ENCODE measurements at places on chromosomes 11 and 22. TPM values are rescaled to one million over a fixed set of nuclear protein-coding genes. Genes with fewer than 3 reads are reported as not detected.
A peak's percentile ranks its signal among the peaks of the same experiment; 100 is the strongest.

DNA sequence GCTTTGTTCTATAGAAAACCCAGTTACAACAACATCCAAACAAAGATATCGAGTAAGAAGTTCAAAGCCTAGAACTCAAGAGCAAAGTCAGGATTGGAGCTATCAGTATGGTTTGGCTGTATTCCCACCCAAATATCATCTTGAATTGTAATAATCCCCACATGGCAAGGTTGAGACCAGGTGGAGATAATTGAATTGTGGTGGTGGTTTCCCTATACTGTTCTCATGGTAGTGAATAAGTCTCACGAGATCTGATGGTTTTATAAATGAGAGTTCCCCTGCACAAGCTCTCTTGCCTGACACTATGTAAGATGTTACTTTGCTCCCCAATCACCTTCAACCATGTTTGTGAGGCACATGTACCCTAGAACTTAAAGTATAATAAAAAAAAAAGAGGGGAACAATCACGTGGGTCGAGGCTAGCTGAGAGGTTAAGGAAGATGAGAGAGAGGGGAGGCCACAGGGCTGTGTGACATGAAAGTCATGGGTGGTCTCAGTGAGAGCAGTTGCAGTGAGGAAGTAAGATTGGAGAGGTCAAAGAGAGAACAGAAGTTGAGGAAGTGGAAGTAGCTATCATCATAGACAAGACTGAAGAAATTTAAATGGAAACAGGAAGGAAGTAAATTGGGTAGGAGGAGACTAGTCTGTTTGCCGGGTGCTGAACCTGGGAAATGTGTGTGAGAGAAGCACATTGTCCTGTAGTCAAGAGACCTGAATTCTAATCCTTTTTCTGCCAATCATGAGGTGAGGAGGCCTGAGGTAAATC, 80.1 kb upstream of the CD44 start:
- DNase-seq: peak; percentile 80

- no peak for DNase-seq
Observed at GRCh38 chr11:62004473-62004872, 37.0 kb upstream of the FTH1 start.

DNA sequence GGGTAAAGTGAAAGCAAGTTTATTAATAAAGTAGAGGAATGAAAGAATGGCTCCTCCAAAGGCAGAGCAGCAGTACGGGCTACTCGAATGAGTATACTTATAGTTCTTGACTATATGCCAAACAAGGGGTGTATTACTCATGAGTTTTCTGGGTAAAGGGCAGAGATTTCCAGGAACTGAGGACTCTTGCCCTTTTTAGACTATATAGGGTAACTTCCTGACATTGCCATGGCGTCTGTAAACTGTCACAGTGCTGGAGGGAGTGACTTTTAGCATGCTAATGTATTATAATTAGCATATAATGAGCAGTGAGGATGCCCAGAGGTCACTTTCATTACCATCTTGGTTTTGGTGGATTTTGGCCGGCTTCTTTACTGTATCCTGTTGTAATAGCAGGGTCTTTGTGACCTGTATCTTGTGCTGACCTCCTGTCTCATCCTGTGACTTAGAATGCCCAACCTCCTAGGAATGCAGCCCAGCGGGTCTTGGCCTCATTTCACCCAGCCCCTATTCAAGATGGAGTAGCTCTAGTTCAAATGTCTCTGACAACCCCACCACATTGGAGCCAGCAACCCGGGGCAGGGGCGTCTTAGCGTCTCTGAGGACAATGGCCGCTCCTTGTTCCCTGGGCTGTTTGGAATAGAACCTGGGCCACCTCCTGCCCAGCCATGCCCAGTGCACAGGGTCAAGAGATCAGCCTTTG, 34.9 kb upstream of the CD82 start:
- DNase-seq: peak; percentile 38

The OR51B2 gene
- total RNA-seq: not detected

The CCDC87 gene
- total RNA-seq: 0.22 TPM

- peak; percentile 79 for DNase-seq
Observed at GRCh38 chr11:65262381-65262680, 569 bp downstream of the POLA2 start.

The KRTAP5-10 gene
- not detected for total RNA-seq

DNA sequence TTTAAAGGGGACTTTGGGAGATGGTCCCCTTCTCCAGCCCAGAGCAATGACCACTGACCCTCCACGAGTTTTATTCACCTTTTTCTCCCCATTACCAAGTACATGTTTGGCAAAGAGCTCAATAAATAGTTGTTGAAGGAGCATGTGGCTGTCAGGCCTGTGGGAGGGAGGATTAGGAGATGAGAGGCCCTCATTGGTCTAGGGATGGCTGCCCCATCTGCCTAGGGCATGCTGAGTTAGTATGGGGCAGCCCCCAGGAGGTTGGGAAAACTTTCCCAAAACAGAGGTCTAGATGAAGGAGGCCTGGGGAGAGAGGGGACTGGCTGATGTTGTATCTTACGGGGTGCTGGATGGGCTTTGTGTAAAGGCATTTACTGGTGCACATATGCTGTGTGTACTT, 10.6 kb downstream of the MAFF start:
- DNase-seq: no peak

- peak; percentile 83 for DNase-seq
Observed at GRCh38 chr11:60915248-60915914, 1.4 kb downstream of the TMEM109 start.

GRCh38 chr11:75525433-75526191, at the start of gene GDPD5:
GDPD5 (minus strand) TSS chr11:75525941; CDS start chr11:75477735, 48,206 bp downstream.
- peak; percentile 96 for DNase-seq

DNA sequence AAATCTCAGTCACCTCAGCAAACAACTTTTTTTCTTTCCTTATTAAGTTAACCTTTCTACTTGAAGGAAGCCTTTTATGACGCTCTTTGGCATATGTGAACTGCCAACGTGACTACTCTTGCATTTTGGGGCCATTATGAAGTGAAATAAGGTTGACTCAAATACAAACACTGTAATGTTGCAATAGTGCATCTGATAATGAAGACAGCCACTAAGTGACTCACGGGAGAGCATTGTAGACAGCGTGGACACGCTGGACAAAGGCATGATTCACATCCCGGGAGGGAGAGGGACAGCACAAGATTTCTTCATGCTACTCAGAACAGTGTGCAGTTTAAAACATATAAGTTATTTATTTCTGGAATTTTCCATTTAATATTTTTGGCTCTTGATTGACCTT, 560.8 kb downstream of the ETS1 start:
- DNase-seq: no peak

DNA sequence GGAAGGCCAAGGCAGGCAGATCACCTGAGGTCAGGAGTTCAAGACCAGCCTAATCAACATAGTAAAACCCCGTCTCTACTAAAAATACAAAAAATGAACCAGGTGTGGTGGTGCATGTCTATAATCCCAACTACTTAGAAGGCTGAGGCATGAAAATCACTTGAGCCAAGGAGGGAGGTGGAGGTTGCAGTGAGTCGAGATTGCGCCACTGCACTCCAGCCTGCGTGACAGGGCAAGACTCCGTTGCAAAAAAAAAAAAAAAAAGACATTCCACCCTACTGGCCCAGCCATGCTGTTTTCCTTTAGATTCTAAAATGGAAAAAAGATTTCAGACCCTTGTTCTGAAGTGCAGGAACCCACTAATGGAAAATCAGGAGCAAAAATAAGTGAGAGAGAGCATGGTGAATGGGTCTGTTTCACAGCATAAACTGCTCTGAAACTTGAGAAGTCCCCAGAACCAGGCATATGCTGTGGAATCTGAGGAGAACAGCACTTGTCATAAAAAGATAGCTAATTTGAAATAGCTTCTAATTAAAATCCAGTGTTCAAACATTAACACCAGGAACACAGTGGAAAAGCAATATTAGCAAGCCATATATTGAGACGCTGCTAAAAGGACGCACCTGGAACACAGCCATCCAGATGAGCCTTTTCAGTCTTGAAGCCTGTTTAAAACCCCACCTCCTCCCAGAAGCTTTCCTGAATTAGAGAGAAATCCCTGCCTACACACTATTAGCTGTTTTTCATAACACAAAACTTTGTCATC, 66.3 kb upstream of the CHRM4 start:
- no peak for DNase-seq

GRCh38 chr11:22711880-22712279, 45.5 kb downstream of the GAS2 start:
- no peak for DNase-seq

DNA sequence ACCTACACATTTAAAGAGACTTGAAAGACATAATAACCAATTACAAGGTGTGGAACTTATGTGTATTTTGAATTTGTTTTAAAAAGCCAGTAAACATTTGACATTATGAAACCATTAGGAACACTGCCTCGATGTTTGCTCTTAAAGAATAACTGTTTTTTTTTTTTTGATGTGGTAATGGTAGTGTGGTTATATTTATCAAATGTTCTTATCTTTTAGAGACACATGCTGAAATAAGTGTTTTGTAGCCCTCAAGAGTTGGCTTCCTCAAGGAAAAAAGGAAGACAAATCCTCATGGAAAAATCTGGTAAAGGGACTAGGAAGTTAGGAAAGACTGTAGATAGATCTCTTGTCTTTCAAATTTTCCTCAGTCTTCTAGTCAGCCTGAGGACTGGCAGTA, 2.2 kb upstream of the ABTB2 start:
- DNase-seq: no peak

GRCh38 chr22:17336061-17336460, 33.2 kb upstream of the CECR2 start:
- peak; percentile 79 for DNase-seq

GRCh38 chr22:31615940-31616314, 46.1 kb downstream of the PISD start:
- DNase-seq: no peak

DNA sequence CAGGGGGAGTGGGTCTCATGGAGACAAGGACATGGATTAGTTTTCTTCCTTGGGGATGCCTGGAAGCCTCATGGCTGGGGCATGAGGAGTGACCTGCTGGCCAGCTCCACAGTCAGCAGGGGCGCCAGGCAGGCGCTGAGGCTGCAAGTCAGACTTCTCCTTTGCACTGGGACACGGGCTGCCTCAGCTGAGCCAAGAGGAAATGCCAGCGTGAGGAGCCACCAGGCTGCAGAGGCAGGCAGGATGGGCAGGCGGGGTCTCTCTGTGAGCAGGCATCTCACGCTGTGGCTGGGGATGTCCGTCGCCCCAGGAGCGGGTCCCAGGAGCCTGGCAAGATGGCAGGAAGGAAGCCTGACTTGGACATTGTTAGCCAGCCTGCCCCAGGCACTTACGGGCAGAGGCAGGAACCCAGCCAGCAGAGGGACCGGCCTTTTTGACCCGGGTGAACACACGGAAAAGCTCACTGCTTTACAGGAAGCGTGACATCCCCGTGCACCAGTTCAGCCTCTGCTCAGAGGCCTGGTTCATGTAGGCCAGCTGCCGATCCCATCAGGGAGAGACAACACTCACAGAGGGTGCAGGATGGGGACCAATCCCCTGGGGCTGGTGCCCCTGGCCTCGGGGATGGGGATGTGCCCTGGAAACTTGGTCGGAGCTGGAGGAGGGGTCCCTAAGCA, 10.2 kb downstream of the GNB1L start:
- DNase-seq: no peak

- DNase-seq: no peak
Observed at GRCh38 chr11:86606836-86607481, 65.5 kb downstream of the ME3 start.

DNA sequence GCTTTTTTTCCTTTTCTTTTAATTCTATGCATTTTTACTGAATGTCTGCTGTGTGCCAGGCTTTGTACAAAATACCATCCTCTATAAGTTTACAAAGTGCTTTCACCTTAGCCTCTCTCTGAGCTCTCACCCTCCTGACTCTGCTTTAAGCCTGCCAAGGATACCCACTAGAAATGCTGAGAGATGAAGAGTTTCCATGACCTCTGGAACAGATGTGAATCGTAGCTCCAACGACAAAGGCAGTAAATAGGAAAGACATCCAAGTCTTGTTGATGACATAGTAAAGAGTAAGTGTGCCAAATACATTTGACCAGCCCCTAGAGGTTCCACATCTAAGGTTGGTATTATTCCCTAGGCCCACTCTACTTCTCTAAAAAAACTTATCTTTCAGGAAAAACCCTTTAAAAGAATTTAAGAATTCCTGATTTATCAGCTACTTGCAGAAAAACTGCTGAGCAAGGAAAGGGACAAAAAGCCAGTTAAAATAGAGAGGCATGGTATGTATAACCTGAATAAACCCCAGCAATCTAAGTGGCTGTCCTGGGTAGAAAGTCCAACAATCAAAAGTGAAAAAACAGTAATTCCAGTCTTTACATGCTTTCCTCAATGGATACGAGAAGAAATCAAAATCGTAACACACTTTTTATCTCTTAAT, 45.4 kb downstream of the GAB2 start:
- no peak for DNase-seq

GRCh38 chr22:32615874-32616564, 141.4 kb downstream of the FBXO7 start:
- no peak for DNase-seq

DNA sequence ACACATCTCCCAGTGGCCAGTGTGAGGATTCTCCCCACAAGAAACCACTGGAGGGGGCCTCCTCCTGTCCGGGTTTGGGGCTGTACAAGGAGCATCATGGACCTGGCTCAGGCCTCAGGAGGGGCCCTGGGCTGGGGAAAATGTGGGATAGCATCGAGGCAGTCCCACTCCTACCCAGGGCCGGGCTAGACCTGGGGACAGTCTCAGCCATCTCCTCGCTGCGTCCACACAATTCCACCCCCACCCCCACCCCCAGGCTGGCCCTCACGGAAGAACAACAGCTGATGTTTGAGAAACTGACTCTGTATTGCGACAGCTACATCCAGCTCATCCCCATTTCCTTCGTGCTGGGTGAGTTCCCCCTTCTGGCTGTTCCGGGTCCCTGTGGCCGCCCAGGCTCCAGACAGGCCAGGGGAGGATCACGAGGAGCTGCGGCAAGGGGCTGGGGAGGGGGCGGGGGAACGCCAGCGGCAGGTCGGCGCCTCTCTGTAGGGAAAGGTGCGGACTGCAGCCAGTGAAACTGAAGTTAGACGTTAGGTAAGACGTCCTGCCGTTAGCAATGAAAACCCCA, 4.8 kb downstream of the BEST1 start:
- no peak for DNase-seq

DNA sequence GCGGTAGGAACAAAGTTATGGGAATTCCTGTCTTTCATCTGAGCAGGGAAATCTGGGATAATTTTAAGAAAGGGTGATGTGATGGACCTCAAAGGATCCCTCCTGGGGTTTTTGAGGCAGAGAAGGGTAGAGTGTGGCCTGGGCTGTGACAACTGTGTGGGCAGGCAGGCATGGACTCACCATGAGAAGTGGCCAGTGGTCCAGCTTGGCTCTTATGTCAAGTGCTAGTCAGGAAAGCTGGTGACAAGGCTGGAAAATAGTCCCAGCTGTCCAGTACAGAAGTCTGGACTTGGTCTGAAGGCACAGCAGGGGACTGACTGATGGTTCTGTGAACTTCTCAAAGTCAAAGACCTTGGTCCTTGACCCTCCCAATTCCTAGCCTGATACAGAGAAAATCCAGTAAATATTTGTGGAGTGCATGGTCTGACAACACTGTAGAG, 1.7 kb downstream of the PPFIBP2 start:
- DNase-seq: no peak

All from Karpas-422 (cell line).